Gastroesophageal sphincter (tissue), 4 donors: ENCODE measurements at places on chromosomes 4 and X.

GRCh38 chrX:129965166-129965565 is 17.3 kb upstream of the BCORL1 start:
- H3K4me3 ChIP-seq = no peak overlapping the region
- no peak for ATAC-seq

DNA sequence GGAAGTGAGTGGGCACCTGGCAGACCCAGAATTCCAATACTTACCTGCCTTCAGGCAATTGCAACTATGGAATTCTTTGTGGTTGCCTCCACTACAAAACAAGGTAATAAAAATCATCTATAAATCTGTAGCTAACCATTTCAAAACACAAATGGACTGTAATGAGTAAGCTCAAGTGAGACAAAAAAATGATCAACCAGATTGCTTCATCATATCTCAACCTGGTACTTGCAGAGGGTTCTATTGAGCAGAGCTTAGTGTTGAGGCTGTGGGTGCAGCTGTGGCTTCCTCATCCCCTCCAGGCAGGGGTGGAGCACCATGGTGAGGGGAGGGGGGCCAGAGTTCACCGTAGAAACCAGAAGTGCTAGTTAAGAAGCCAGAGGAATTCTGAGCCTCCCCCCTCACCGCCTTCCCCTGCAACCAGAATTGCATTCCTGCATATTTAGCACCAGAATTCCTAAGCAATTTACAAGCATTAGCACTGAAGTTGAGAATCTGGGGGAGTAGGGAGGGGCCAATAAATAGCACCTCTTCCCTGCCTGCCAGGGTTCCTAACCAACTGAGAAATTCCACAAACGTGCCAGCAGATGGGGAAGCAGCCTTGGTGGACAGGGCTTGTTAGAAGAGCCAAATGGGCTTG is 11.5 kb downstream of the CTAG1A start:
- no peak overlapping the region for H3K4me3 ChIP-seq
- no peaks in the 10 kb centered on the region for H3K27me3 ChIP-seq
- no peaks in the 10 kb centered on the region for H3K4me1 ChIP-seq
- no peak overlapping the region for H3K27ac ChIP-seq
- no peak for ATAC-seq

- no peaks in the 10 kb centered on the region for H3K4me1 ChIP-seq
- no peaks in the 10 kb centered on the region for H3K27me3 ChIP-seq
- H3K36me3 ChIP-seq = no peaks in the 10 kb centered on the region
Observed at GRCh38 chrX:44071070-44071645, 98.0 kb upstream of the NDP start.

- ATAC-seq = no peak
- H3K4me3 ChIP-seq = no peak overlapping the region
- no peaks in the 10 kb centered on the region for H3K27me3 ChIP-seq
- H3K4me1 ChIP-seq = no peaks in the 10 kb centered on the region
Observed at GRCh38 chr4:84699001-84699671, 116.2 kb downstream of the CDS1 start.

GRCh38 chrX:109441266-109441665 is 40.6 kb downstream of the GUCY2F start:
- no peaks in the 10 kb centered on the region for H3K36me3 ChIP-seq
- H3K4me1 ChIP-seq = no peaks in the 10 kb centered on the region
- H3K27ac ChIP-seq = no peak overlapping the region
- H3K27me3 ChIP-seq = no peaks in the 10 kb centered on the region

DNA sequence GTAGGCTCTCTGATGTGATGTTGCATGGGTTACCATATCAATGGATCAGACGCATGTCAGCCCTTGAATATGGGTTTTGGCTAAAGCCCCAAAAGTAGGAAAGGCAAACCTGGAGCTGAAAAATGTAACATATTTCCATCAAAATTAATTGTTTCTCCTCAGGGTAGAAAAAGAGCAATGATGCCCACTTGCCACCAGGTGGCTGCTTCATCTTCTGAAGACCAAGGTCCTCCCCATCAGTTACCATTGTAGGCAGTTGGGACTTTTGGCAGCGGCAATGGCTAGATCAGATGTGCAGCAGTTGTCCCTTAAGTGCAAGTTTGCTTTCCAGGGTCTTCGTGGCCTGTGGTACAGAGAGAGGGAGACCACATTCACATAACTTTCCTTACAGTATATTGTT is 118.2 kb downstream of the NAF1 start:
- H3K4me1 ChIP-seq = no peaks in the 10 kb centered on the region
- no peak overlapping the region for H3K4me3 ChIP-seq
- H3K27me3 ChIP-seq = no peaks in the 10 kb centered on the region
- H3K36me3 ChIP-seq = no peaks in the 10 kb centered on the region

- H3K4me3 ChIP-seq = no peak overlapping the region
- ATAC-seq = no peak
- no peaks in the 10 kb centered on the region for H3K4me1 ChIP-seq
- no peak overlapping the region for H3K27ac ChIP-seq
Observed at GRCh38 chrX:131801066-131801465, 222.0 kb upstream of the STK26 start.

DNA sequence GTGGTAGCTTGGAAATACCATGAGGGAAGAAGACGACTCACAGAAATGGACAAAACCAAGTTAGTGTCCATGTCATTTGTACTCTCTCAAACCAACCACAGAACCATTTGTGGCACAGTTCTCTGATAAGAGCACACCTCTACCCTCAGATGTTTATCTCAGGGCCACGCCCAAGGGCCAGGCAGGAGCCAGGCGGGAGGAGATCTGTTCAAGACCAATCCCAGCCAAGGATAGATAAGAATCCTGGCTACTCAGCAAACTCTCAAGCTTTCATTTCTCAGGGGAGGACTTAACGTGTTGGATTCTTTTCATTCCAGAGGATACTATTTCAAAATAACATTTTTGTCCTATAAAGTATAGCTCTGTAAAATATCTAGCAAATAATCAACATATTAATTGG is 95.0 kb downstream of the NYX start:
- no peaks in the 10 kb centered on the region for H3K4me1 ChIP-seq
- H3K27me3 ChIP-seq = no peaks in the 10 kb centered on the region
- H3K27ac ChIP-seq = no peak overlapping the region
- ATAC-seq = no peak
- no peak overlapping the region for H3K4me3 ChIP-seq
- H3K36me3 ChIP-seq = no peaks in the 10 kb centered on the region

GRCh38 chr4:59770601-59771264 is 1429.4 kb upstream of the ADGRL3 start:
- H3K36me3 ChIP-seq = no peaks in the 10 kb centered on the region
- H3K27ac ChIP-seq = no peak overlapping the region
- no peak overlapping the region for H3K4me3 ChIP-seq
- no peaks in the 10 kb centered on the region for H3K27me3 ChIP-seq

- no peaks in the 10 kb centered on the region for H3K4me1 ChIP-seq
- H3K27me3 ChIP-seq = no peaks in the 10 kb centered on the region
- ATAC-seq = no peak
- H3K4me3 ChIP-seq = no peak overlapping the region
- no peaks in the 10 kb centered on the region for H3K36me3 ChIP-seq
- H3K27ac ChIP-seq = no peak overlapping the region
Observed at GRCh38 chr4:138775890-138776289, 239.7 kb upstream of the NOCT start.

DNA sequence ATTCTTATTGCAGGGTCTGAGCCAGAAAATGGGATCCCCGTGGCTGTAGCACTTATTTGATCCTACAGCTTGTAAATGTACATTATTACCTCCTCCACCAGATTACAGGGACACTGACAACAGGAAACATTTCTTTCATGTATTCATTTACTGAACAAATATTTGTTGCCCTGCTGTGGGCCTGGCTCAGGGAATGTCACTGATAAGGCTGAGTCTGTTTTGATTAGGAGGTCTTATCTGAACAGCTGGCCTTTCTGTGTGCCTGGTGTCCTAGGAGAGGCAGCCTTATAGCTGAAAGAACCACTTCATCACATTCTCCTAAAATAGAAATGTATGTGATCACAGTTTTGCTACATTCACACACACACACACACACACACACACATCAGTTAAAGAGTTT is 45.5 kb upstream of the PROM1 start:
- H3K27ac ChIP-seq = no peak overlapping the region
- no peaks in the 10 kb centered on the region for H3K27me3 ChIP-seq
- H3K4me1 ChIP-seq = no peaks in the 10 kb centered on the region
- no peak for ATAC-seq
- H3K36me3 ChIP-seq = no peaks in the 10 kb centered on the region

DNA sequence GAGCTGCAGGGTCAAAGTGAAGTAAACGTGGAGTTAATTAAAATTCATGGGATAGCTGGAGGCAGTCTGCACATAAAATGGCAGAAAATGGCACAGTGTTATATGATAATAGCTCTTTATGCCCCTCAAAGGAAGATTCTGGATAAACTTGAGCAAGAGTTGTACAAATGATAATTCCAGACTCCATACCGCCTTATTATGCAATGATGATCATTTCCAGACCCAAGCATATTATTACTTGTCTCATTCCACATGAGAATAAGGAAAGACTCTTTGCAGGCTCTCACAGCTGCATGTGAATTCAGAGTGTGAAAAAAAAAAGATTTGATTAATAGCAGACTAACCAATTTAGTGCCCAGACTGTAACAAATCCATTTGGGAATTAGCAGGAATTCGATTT is 105.4 kb downstream of the STK32B start:
- H3K4me3 ChIP-seq = no peak overlapping the region
- H3K36me3 ChIP-seq = no peaks in the 10 kb centered on the region
- no peaks in the 10 kb centered on the region for H3K4me1 ChIP-seq
- H3K27ac ChIP-seq = no peak overlapping the region
- H3K27me3 ChIP-seq = no peaks in the 10 kb centered on the region

- no peak for ATAC-seq
- no peaks in the 10 kb centered on the region for H3K27me3 ChIP-seq
- peak overlapping the region; percentile 74 for H3K4me3 ChIP-seq
- H3K36me3 ChIP-seq = no peaks in the 10 kb centered on the region
Observed at GRCh38 chrX:80808881-80809411, 731 bp downstream of the BRWD3 start.

GRCh38 chr4:31667686-31668085 is 947.5 kb downstream of the PCDH7 start:
- ATAC-seq = no peak
- no peak overlapping the region for H3K4me3 ChIP-seq
- H3K36me3 ChIP-seq = no peaks in the 10 kb centered on the region
- H3K27me3 ChIP-seq = no peaks in the 10 kb centered on the region

DNA sequence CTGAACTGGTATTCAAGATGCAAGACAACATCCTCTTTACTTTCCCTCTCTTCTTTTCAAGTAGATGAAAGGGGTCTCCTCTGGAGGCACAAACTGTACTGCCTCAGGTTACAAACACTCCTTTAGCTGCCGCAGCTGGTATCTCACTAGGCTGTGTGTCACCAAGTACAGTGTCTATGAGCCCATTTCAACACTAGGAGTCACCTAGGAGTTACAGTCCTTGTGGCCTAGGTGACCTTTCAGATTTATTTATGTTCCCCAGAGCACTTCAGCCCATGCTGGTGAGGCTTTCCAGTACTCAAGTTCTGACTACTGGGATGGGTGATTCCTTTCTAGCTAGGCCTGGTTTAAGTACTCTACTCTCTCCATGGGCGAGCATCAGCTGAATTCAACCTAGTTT is 32.4 kb upstream of the TMLHE start:
- H3K4me3 ChIP-seq = no peak overlapping the region
- no peaks in the 10 kb centered on the region for H3K27me3 ChIP-seq
- no peak overlapping the region for H3K27ac ChIP-seq
- H3K4me1 ChIP-seq = no peaks in the 10 kb centered on the region

DNA sequence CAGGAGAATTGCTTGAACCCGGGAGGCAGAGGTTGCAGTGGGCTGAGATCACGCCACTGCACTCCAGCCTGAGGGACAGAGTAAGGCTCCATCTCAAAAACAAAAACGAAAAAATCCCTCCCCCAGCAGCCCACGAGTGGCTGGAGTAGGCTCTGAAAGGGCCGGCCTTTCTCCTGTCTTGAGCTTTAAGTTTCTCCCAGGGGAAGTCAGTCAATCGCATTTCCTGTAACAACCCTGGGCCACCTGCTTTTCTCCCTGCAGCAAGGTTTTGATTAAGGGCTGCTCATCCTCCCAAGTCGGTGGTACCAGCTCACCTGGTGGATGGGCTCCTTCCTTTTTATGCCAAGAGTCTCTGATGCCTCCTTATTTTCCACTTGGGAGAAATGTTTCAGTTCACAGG is 2.0 kb upstream of the NYX start:
- H3K4me1 ChIP-seq = peaks cover 3% of the 10 kb centered on the region
- no peaks in the 10 kb centered on the region for H3K27me3 ChIP-seq
- H3K36me3 ChIP-seq = no peaks in the 10 kb centered on the region
- H3K4me3 ChIP-seq = no peak overlapping the region
- no peak for ATAC-seq

DNA sequence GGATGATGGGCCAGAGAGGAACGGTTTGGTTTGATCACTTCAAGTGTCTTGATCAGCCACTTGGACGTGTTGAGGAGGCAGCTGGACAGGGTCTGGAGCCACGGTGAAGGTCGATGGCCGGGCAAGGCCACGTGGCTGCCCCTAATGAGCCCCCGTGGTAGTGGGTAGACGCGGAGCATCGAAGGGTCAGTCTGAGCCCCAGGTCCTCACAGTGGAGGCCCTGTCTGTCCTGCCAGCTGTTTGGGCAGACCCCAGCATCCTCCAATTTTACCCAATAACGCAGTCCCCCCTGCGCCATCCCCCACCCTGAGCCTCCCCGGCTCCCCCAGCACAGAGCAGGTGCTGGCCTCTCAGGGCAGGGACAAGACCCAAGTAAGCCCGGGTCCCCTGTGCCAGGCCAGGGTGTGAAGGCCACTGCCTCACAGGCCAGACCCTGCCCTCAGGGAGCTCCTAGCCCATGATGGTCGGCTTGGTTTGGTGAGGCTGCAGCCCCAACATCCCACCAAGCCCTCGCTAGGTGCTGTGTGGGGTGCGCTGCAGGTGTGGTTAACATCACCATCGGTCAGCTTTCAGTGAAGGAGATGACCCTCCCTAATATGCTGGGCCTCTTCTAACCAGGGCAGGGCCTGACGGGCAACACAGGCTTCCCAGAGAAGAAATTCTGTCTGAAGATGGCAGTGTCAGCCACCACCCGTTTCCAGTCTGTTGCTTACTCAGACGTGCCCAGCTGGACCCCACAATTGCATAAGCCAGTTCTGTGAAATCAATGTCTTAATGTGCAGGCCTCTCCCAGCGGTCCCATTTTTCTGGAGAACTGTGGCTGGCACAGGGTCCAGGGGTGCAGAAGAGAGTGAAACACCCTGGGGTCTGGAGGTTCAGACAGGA is 40.5 kb upstream of the NKX1-1 start:
- H3K4me1 ChIP-seq = no peaks in the 10 kb centered on the region
- H3K36me3 ChIP-seq = no peaks in the 10 kb centered on the region
- peaks cover 88% of the 10 kb centered on the region for H3K27me3 ChIP-seq
- no peak overlapping the region for H3K27ac ChIP-seq
- H3K4me3 ChIP-seq = no peak overlapping the region

DNA sequence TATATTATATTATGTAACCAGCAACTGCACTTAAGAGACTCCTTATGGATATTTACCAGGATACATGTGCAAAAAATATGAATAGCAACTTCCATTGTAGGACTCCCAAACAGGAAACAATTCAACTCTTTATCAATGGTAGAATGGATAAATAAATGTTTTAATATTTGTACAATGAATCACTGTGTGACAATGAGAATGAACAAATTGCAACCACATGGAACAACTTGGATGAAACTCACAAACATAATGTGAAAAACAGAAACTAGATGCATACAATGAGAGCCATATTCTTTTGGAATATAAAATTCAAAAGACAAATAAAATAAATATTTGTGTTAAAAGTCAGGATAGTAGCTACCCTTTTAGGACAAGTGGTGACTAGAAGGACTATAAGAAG is 1015.7 kb downstream of the TECRL start:
- H3K4me1 ChIP-seq = no peaks in the 10 kb centered on the region
- H3K27ac ChIP-seq = no peak overlapping the region
- no peak for ATAC-seq
- H3K4me3 ChIP-seq = no peak overlapping the region
- H3K27me3 ChIP-seq = no peaks in the 10 kb centered on the region

GRCh38 chr4:63553123-63553522 is 856.1 kb downstream of the TECRL start:
- H3K4me1 ChIP-seq = no peaks in the 10 kb centered on the region
- H3K36me3 ChIP-seq = no peaks in the 10 kb centered on the region
- no peak overlapping the region for H3K4me3 ChIP-seq
- no peak for ATAC-seq
